Pulmonary artery endothelial cell (primary cell): ENCODE measurements at places on chromosomes 5 and 9. TPM values are rescaled to one million over a fixed set of nuclear protein-coding genes. Genes with fewer than 3 reads are reported as not detected.
A peak's percentile ranks its signal among the peaks of the same experiment; 100 is the strongest.

FBXO10 gene
- 9.5 and 14.2 TPM in 2 replicates for total RNA-seq

PCDHB10 gene
- total RNA-seq, result 0.33 and 0.46 TPM in 2 replicates

DNA sequence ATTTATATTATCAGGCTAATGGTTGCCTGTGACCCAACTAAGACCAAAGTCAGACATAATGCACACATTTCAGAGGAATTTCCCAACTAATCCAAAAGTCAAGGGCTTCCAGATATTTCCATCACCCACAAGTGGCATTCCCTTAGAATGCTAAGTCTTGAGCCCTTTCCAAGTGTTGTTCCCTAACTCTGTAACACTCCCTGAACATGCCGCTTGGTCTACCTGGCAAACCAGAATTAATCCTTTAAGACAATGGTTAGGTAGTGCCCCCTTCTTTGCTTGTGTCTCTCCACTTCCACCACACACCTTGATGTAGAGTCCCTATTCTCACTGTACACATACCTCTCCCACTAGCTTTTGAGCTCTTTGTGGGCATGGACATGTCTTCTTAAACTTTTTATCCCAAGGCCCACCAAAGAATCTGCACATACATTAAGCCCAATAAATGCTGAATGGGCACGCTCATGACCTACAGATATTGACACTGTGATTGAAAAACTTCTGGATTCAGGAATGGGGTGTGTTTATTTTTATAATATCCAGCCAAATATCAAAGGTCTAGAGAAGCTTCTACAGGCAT is 37.8 kb upstream of the IFNE start:
- DNase-seq, result no peak

DNA sequence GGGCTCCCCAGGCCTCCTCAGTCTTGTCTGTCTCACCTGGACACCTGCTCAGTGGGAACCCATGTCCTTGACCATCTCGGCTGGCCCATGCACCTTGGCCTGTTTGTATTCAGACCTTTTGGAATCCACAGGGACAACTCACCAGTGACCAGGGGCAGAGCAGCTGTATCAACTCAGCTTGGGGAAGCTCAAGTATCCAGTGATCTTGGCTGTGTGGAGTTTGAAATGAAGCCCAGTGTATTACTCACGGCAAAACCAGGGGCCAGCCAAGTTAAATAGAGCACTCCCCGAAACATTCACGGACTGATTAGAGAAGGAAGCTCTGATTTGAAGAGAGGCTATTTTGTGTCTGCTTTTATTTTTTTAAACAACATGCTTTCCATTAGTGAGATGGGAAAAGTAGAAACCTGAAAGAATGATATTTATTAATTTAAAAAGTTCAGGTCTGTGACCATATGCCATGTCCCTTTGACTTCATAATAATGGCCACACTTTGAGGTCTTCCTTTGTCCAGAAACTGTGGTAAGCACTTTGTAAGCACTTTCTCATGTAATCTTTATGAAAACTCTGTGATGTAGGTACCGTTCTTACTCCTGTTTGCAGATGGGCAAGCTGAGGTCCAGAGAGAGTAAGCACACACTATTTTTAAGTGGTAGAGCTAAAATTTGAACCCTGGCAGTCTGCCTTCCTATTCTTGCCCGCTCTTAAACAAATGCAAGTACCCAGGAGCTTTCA is 656.5 kb downstream of the BNC2 start:
- peak; percentile 36 for DNase-seq
